ENCODE measurements at places on chromosomes 1 and 21. TPM values are rescaled to one million over a fixed set of nuclear protein-coding genes. Genes with fewer than 3 reads are reported as not detected.

The CFHR1 gene
- 0.45 TPM for total RNA-seq

The ETV3L gene
- total RNA-seq: not detected

The FNDC10 gene
- total RNA-seq: 6.2 TPM

The MR1 gene
- 5.5 TPM for total RNA-seq

The ATP1A4 gene
- total RNA-seq: 0.33 TPM

The LY9 gene
- not detected for total RNA-seq

The SLC25A33 gene
- total RNA-seq: 5.2 TPM

The JAK1 gene
- 63.2 TPM for total RNA-seq

The FCAMR gene
- total RNA-seq: not detected

The CELA2B gene
- total RNA-seq: not detected

GRCh38 chr21:21688889-21689288, 690.7 kb downstream of the NCAM2 start:
- no peak for DNase-seq

DNA sequence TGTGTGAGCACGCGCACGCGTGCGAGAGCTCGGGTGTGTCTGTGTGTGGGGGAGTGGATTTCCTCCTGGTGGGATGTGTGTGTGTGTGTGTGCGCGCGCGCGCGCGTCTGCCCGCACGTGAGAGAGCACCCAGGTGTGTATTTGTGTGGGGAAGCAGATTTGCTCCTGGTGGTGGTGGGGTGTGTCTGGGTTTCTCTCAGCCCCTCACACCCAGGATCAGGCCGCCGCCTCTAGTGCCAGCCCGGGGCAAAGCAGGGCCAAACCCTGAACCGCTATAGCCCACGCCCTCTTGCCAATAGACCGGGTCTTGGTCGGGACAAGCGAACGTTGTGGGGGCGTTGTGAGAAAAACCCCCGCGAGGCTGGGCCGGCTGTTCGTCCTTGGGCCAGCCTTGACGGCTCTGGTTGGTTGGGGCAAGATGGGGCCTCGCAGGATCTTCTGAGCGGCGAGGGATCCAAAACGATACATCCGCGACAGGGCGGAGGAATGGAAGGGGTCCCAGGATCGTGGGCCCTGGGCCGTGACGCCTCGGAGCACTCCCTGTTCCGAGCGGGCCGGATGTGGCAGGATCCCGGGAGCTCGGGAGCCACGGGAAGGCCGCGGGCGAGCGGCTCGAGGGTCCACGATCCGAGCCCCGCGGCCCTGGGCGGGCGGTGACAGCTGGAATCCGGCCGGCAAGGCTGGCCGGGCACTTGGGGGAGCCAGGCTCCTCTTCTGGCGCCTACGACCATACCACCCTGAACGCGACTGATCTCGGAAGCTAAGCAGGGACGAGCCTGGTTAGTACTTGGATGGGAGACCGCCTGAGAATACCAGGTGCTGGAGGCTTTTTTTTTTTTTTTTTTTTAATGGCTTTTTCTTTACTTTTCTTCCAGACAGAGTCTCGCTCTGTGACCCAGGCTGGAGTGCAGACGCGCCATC, 68.2 kb downstream of the RNF187 start:
- no peak for DNase-seq

DNA sequence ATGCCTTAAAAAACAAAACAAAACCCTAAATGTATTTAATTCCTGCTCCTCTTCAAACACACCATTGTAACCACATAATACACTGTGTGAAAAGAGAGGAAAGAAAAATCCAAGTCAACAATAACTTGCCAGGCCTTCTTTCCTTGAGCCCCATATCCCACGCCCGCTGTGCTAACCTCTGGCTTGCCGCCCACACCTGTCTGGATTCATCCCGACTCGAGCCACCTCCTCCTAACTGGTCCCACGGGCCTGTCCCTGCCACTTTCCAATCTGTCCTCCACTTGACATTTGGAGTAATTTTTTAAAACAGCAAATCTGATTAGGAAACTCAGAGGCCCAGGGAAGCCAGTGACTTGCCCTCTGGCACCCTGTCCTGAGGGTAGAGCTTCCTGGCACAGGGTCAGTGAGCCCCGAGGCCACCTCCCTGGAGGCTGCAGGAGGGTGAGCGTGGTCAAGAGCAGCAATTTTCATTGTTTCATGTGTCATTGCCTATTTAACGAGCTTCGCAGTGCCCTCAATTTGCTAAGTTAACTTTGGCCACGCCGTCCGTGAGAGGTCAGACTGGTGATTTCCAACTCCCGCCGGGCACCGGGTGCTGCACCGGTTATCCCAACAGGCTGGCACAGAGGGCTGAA, 54.1 kb downstream of the B3GALT5 start:
- no peak for DNase-seq

DNA sequence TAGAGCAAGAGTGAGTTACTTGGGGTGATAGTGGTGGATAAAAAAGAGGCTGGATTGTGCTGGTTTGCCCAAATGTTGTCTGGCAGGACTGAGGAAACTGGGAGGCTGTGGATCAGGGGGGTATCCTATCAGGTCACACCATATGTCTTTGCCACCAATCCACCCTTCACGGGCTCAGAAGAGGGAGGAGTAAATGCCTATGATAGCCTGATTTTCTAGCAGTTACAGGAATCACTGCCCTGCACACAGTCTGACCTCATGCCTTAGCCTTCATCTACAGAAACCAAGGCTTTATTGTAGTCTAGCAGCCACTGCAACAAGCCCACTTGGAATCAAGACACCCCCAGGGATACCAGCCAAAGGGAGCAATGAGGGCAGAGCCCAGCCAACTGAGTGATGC, 51.8 kb downstream of the ATP1A1 start:
- no peak for DNase-seq

GRCh38 chr1:178142806-178143205, 48.9 kb downstream of the RASAL2 start:
- no peak for DNase-seq

DNA sequence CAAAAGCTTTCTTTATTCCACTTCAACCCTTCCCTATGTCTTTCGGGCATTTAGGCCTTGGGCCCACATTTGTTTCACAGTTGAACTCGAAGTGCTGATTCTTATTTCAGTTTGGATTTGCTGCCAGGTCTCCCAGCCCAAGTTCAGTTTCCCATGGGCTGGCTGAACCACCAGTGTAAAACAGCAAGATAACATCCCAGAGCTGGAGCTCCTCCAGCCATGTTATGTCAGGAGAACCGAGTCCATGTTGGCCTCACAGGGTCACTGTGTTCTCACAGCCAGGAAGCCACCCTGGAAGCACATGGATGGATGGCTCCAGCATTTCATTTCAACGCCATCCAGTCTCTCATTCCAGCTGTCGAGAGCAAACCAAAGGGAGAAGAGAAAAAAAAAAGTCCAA, 45.2 kb upstream of the RXRG start:
- no peak for DNase-seq

DNA sequence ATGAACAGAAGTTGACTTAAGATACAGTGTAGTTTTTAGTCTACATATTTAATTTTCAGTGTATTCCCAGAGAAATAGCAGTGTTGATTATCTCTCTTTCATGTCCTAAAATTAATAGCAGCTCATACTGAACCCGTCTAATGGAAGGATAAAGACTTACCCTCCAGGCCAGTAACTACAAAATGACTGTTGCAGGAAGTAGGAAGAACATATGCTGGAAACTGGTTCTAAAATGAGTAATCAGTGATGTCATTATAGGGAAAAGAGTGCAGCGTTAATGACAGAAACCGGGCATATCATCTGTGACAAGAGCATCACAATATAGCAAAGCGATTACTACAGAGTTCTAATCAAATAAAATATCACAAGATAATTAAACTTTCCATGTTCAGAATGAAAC, 385.5 kb downstream of the SMYD3 start:
- no peak for DNase-seq

- DNase-seq: no peak
Measured at GRCh38 chr1:86345042-86345441, 51.1 kb downstream of the ODF2L start.

DNA sequence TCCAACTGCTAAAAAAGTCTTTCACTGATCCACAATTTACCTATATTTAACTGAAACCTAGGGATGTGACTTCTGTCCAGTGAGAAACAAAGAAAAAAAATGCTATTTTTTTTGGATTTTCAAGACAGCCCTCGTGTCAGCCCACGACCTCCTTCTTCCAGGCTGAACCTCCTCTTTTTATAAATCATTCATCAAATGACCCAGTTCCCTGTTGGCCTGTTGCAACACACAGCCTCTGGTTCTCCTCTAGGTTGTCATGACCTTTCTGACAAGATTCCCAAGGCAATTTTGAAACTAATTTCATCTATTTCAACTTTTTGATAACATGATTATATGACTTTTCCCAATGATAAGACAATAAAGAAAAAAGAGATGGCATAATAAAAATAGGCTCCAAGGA, 74.6 kb downstream of the PGBD5 start:
- DNase-seq: no peak

DNA sequence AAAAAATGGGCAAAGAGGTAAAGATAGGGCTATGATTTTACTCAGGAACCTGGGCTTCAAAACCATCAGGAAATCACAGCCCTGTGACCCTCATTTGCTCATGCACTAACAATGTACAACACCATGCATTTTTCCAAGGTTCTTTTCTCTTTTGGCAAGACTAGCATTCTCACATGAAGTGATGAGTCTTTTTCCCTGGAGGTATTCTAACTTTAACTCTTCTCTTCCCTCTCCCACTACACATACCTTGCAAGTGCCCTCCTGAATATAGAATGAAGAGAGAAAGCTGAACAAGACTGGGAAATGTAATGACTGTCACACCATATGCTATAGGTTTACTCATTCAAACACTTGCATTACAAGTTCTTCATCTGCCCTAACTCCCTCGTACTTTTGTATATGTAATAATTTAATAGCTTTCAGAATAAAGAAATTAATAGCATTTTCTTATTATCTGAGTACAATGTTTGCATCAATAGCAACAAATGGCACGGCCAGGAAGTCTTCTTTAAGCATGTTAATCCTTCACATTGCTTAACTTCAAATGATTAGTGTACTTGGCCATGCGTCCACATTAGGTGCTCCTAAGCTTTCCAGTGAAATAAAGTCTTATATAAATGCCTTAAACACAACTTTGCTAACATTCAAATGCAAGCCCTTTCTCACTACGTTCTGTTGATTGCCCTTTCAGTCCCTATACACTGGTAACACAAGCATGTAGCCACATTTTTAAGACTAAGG, 1.8 kb downstream of the NIBAN1 start:
- DNase-seq: no peak
